ENCODE measurements at places on chromosomes 16 and 17.

- no peak for DNase-seq
These were observed 108.2 kb downstream of the NPIPB5 start for GRCh38 chr16:22618842-22619241.

- no peak for DNase-seq
These were observed 13.1 kb upstream of the PRR35 start for GRCh38 chr16:546909-547770.

- no peak for DNase-seq
These were observed 20.1 kb downstream of the CCDC102A start for GRCh38 chr16:57516176-57516725.

GRCh38 chr17:73548620-73549311 lies 95.5 kb downstream of the SDK2 start:
- DNase-seq: no peak

- peak; percentile 54 for DNase-seq
These were observed 27.8 kb upstream of the GHDC start for GRCh38 chr17:42221886-42222745.

DNA sequence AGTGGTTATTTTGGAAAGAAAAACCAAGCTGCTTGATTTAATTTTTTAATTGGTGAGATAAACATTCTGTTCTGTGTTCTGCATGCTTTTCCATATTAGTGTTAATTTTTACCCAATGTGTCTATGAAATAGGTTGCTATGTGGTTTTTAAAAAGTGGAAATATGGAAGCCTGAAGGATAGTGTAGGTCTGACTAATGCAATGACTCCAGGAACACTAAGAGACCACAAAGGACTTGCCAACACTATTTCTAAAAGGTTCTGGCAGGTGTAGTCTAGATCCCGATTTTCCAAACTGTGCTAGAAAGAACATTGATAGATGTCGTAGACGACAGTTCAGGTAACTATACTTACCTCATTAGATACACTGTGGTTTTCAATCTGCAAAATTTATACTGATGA lies 877.4 kb upstream of the GOT2 start:
- no peak for DNase-seq

- no peak for DNase-seq
These were observed 19.2 kb downstream of the TEKT1 start for GRCh38 chr17:6812295-6812694.

GRCh38 chr17:59328601-59329000 lies 2.9 kb upstream of the YPEL2 start:
- DNase-seq: no peak

- DNase-seq: no peak
These were observed 39.8 kb upstream of the MMP2 start for GRCh38 chr16:55439101-55439690.

- no peak for DNase-seq
These were observed 215.7 kb upstream of the CIBAR2 start for GRCh38 chr16:85327731-85328675.

DNA sequence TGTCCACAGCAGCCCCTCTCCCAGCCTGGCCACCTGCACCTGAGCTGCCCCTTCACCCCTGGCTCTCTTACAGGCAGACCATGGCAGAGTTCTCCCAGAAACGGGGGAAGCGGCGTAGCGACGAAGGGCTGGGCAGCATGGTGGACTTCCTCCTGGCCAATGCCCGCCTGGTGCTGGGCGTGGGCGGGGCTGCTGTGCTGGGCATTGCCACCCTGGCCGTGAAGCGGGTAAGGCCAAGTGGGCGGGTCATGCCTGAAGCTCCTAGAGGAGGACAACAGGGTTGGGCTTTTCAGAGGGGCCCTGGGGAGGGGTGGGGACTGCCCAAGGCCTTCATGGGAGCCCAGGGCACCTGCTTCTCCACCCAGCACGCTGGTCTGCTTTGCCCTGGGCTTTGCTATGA lies 2.2 kb downstream of the MIEF2 start:
- no peak for DNase-seq

GRCh38 chr17:17129466-17129865 lies 76.7 kb downstream of the PLD6 start:
- DNase-seq: peak; percentile 74

- peak; percentile 92 for DNase-seq
These were observed 2.4 kb upstream of the FOXL1 start for GRCh38 chr16:86575754-86576557.

DNA sequence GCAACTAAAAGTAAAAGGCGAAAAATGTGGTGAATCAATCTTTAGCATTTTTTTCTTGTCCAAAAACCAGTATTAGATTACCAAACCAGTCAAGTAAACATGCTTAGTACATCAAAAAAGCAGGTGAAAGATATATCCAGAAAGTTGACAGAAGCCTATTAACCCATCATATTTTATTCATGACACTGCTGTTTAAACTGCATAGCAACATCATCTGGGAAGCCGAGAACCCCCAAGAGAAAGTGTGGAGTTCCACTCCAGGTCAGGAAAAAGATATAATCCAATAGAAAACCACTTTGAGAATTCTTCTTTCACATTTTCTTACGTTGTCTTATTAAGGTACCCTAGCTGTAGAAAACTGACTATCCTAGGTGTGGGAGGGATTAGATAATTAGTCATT lies 466.8 kb upstream of the CDH8 start:
- no peak for DNase-seq

GRCh38 chr17:1720856-1721386 lies 3.6 kb upstream of the WDR81 start:
- DNase-seq: peak; percentile 72

DNA sequence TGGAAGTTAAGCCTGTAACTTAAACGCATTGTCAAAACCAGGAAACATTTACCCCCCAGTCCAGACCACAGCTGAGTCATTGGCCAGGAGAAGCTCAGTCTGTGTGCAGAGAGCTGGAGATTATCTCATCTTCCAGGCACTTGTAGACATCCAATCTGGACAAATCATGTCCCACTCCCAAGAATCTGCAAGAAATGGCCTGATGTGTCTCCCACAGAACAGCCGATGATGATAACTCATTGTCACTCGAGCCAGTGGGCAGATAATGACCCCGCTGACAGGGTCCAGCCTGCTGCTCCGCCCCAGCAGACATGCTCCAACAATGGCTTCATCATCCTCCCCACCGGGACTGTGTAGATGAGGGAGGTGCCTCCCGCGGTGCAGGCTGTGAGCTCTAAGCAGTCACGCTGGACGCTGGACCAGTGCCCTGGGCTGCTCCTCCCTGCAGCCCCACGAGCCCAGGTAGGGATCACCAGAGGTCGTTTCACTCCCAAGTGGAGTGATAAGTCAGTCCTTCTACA lies 322.5 kb downstream of the C16orf95 start:
- DNase-seq: peak; percentile 93

DNA sequence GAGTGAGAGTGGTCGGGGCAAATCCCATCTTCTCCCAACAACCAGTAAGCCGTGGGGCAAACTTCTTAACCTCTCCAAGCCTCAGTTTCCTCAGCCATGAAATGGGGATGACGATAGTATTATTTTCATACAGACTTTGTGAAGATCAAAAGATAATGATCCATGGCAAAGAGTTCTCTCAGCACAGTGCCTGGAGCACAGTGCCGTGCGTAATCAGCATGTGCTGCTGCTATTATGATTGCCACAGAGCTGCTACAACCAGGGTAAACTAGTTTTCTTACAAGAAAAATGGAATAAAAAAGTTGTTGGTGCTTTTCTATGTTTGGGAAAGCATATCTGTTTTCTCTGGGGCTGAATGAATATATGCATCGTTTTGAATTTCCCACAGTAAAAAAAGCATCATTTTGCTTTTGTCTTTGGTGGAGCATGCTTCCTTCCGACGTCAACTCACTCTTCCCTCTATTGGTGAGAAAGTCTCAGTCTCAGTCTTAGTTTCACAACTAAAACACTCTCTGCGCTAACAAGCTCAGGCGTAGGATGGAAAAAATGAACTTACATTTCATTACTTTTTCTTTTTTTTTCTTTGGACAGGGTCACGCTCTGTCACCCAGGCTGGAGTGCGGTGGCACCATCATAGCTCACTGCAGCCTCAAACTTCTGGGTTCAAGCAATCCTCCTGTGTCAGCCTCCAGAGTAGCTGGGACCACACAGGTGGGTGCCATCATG lies 37.2 kb downstream of the CDK5R1 start:
- no peak for DNase-seq

- no peak for DNase-seq
These were observed 8.8 kb upstream of the BRIP1 start for GRCh38 chr17:61872099-61872498.

GRCh38 chr17:8044819-8045810 lies 6.3 kb downstream of the ALOX15B start:
- no peak for DNase-seq

DNA sequence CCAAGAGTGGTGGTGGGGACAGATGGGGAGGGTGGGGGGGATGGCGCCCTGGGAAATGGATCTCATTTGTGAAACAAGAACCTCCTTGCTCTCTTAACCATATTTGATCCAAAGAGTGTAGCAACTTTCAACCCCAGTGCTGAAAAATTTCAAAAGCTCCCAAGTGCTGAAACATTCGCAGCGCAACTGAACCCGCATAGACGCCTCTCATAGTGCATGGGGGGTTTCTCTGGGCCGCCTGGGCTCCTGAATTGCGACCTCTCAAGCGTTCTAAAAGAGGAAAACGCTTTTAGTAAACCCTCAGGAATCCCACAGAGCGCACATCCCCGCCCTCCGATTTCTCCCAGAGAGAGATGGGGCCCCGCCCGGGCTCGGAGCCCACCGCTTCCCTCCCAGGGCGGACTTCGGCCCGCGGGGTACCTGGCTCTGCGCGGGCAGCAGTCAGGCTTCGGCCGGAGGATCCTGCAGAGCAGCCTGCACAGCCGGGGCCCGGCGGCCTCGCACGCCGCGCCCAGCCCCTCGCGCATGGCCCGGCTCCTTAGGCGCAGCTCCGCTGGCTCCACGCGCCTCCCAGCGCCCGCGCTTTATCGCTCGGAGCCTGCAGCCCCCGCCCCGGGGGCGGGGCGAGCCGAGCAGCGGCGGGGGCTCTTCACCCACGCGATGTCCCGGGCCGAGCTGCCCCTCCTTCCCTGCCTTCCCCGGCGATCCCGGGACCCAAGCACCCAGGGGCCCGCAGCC lies 7.0 kb downstream of the NOS2 start:
- DNase-seq: no peak

GRCh38 chr16:69405757-69406156 lies 18.7 kb upstream of the CYB5B start:
- DNase-seq: no peak

DNA sequence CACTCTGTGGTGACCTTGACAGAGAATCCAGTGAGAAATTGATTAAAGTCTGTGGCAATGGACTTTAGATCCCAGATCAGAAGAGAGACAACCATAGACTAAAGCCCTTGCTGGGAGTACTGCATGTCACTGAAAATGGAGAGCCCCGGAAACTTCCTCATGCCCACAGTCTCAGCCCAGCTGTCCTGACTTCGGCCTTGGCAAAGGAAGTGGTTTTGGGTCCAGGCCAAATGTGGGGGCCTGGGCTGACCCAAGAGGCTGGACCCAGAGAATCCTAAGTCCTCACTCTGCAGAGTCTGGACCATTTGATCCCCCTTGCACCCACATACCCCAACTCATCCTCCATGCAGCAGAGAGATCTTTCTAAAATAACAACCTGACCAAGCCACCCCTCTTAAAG lies 4.7 kb upstream of the BEAN1 start:
- peak; percentile 88 for DNase-seq

- DNase-seq: peak; percentile 78
These were observed 51.7 kb downstream of the PLXDC1 start for GRCh38 chr17:39099663-39100286.

- DNase-seq: peak; percentile 87
These were observed 1.0 kb upstream of the HEXIM2 start for GRCh38 chr17:45160447-45161287.

GRCh38 chr17:67467500-67468455 lies 90.7 kb downstream of the PITPNC1 start:
- DNase-seq: peak; percentile 96

DNA sequence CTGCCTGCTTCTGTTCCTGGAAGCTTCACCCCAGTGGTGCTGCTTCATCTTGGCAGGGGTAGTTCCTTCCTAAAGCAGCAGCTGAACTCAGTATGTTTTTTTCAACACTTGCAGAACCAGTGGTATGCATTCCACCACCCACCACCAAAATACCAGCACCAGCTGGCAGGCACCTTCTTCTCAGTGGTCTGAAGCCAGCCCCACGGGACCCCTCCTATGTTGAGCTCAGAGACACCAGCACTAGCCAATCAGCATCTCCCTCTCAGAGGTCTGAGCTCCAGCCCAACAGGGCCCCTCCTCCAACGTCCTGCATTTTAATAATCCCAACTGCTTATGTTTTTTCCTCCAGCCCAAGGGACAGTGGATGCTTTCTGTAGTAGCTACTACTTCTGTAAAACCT lies 299.6 kb upstream of the CCL2 start:
- no peak for DNase-seq

GRCh38 chr17:10112962-10113361 lies 85.4 kb downstream of the GAS7 start:
- DNase-seq: no peak

DNA sequence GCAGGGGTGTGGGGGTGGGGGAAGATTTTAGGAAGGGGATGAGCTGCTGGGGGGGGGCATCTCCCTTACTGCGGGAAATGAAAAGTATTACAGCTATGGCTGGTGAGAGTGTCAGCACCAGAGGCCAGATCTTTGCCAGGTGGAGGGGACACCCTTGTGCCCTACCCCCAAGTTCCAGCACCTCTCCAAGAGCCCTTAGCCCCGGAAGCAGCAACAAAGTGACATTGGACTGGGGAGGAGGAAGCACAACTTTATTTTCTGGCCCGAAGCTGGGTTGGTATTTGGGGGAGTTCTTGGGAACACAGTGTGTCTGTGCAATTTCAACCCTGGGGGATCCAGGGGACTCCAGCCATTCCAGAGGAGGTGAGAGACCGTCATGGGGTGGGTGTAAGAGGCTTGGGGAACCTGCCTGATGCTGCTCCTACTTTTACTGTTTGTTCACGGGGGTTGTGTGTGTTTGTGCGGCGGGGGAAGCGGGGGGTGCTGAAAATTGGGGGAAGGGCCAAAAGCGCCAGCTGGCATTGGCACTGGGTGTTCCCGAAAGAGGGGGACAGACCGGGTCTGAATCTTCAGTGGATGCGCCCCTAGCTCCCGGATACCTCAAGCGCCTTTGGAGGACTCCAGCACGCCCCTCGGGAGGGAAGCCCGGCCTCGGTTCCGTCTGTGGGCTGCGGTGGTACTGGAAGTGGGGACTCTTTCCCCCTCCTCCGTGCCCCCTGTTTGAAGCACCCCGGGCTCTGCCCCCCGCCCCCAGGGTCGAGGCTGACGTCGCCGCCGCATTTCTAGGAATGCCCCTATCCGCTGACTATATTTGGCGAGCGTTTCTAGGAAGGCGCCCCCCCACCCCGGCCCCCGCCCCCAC lies 230.3 kb downstream of the MRTFB start:
- DNase-seq: peak; percentile 49
